ENCODE measurements at places on chromosomes 13 and 19.

DNA sequence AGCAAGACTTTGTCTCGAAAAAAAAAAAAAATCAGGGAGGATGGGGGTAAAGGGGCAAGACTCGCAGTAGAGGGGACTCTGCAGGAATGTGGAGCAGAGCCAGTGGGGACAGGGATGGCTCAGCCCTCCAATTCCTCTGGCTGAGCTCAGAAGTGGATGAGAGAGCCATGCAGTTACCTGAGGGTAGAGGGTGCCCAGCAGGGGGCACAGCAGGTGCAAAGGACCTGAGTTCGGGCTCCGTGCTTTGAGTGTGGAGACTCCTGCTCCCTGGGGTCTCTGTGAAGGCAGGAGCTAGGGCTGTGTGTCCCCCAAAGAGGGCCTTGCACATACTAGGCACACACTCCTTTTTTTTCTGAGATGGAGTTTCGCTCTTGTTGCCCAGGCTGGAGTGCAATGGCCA, 7.7 kb downstream of the DOCK6 start:
- DNase-seq, result no peak

- no peak for DNase-seq
Observed at GRCh38 chr13:55728247-55728646, 1412.5 kb upstream of the PRR20A start.

DNA sequence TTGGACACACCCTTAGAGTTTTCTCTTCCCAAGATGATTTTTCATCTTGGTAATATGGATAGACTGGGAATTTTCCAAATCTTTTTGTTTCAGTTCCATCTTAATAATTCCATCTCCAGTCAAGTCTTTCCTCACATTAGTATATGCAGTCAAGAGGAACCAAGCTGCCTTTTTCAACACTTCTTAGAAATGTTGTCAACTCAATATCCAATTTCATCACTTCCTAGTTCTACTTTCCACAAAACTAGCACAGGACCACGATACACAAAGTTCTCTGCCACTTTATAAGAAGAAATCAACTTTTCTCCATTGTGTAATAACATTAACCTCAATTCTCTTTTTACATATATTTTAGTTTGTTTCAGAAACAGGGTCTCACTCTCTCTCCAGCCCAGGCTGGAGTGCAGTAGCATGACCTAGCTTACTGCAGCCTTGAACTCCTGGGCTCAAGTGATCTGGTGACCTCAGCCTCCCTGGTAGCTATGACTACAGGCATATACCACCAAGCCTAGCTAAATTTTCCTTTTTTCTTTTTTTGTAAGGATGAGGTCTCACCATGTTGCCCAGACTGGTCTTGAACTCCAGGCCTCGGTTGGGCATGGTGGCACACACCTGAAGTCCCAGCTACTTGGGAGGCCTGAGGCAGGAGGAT, 15.5 kb downstream of the ZNF443 start:
- no peak for DNase-seq

GRCh38 chr19:32404933-32405430, 588 bp upstream of the DPY19L3 start:
- no peak for DNase-seq

GRCh38 chr13:55948175-55948574, 1192.5 kb upstream of the PRR20A start:
- DNase-seq, result no peak

- DNase-seq, result no peak
Observed at GRCh38 chr19:38920602-38921419, 8.8 kb upstream of the CCER2 start.

DNA sequence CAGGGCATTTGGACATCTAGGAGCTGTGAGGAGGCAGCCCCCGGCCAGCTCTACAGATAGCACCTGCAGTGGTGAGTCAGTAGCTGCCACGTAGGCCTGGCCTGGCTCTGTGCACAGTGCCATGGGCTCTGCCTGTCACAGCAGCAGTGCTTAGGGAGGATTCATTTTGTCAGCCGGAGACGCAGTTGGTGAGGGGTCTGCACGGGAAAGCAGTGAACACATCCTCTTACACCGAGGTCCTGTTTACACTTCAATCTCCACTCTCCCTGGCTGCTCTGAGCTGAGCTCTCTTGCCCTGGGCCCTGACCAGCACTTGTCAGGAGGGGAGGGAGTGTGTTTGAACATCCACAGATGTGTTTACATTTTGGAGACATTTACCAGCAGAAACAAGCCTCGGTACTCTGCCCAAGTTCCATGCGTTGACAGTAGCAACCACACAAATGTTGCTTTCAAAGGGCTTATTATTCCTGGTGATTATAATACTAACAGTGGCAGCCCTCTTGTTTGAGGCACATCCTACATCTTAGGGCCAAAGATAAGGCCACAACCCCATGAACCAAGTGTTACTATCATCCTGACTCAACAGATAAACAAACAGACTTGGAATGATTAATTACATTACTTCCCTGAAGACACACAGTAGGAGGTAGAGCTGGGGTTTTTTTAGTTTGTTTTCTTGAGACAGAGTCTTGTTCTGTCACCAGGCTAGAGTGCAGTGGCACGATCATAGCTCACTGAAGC, 148.9 kb downstream of the USP12 start:
- DNase-seq, result no peak

DNA sequence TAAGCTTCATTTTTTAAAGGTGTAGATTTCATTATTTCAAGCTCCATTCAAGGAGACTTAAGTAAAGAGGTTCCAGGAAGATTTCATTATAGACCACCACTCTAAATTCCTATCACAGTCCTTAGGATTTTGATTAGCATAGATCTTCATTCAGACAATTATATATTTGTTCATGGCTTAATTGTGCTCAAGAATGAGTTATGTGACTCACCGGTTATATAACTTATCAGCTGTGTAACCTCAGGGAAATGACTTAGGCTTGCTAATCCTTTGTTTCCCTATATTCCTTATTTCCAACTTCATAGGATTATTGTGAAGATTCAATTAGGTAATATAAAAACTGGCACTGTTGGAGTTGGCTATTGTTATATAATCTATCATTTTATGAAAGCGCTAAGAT, 632.8 kb upstream of the SPRY2 start:
- DNase-seq, result no peak

DNA sequence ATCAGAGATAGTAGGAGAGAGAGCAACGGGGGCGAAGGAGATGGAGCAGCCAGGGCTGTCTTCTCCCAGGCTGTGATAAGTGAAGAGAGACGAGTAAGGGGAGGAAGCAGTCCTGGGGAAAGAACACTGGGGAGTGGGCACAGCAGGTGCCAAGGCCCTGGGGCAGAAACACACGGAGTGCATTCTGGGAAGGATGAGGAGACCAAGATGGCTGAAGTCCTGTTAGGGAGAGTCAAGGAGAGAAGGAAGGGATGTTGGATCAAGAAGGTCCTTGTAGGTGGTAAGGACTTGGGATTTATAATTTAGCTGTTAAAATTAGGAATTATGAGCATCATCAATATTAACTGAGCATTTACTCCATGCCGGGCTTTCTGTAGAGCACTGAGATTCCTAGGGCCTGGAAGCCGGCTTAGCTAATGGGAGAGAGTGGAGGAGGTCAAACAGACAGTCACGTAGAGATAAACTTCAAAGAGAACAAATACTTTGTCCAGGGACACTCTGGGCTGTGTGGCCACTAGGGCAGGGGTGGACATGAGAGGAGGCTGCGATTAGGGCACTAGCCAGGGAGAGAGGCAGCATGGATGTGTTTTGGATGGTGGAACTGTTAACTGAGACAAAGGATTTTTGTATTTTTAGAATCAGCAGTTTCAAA, 134.2 kb upstream of the PEG3 start:
- no peak for DNase-seq

GRCh38 chr13:95741584-95742563, 64.9 kb downstream of the DNAJC3 start:
- no peak for DNase-seq

- DNase-seq, result no peak
Observed at GRCh38 chr13:65679240-65679639, 1550.9 kb downstream of the PCDH9 start.

All from astrocyte of the cerebellum (primary cell).